ENCODE measurements at places on chromosomes 16 and 17. TPM values are rescaled to one million over a fixed set of nuclear protein-coding genes. Genes with fewer than 3 reads are reported as not detected.

DNA sequence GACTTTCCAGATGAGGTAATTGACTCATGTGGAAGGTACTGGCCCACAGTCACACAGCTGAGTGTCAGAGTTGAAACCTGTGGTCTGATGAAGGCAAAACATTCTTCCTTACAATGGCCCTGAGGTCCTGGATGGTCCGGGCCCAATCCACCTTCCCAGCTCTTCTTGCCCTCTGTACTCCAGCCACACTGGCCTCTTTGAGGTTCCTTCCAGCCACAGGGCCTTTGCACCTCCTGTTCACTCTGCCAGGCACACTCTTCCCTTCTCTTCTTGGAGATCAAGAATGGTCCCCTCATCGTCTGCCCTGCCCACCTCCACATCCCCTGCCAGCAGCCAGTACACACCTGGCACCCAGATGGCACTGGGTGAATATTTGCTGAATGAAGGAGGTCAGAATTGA lies 6.5 kb upstream of the PEMT start:
- H3K27ac ChIP-seq: no peak overlapping the region
- H3K4me3 ChIP-seq: no peak overlapping the region
- no peaks in the 10 kb centered on the region for H3K27me3 ChIP-seq
- H3K36me3 ChIP-seq: no peaks in the 10 kb centered on the region
- no peak for DNase-seq

- no peak overlapping the region for H3K27ac ChIP-seq
- no peak overlapping the region for H3K4me3 ChIP-seq
- no peaks in the 10 kb centered on the region for H3K36me3 ChIP-seq
Measured at GRCh38 chr16:66099306-66099705, 267.2 kb upstream of the CDH5 start.

DNA sequence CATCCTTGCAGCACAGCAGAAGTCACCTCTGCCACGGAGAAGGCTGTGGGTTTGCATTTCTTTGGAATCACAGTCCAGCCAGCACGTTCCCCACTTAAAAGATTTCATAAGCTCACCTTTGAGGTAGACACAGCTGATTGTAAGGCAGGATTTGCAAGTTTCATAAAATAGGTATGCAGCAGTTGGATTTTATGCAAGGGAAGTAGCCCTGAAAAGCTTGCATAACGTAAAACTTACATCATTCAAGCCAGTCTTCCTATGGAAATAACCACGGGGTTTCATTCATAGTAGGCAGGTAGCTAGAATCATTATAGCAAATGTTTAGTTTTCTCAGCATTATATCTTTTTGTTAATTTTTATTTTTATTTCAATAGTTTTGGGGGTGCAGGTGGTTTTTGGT lies 49.8 kb upstream of the ARHGAP44 start:
- no peaks in the 10 kb centered on the region for H3K27me3 ChIP-seq
- no peak overlapping the region for H3K27ac ChIP-seq
- no peak overlapping the region for H3K4me3 ChIP-seq
- no peak for DNase-seq
- H3K4me1 ChIP-seq: no peaks in the 10 kb centered on the region
- no peaks in the 10 kb centered on the region for H3K36me3 ChIP-seq

GRCh38 chr17:78501241-78502036 lies 75.8 kb downstream of the DNAH17 start:
- no peak overlapping the region for H3K4me3 ChIP-seq
- H3K36me3 ChIP-seq: no peaks in the 10 kb centered on the region
- no peaks in the 10 kb centered on the region for H3K4me1 ChIP-seq

GRCh38 chr17:80349151-80349651 lies 65.8 kb upstream of the ENDOV start:
- DNase-seq: no peak
- H3K27ac ChIP-seq: peak overlapping the region; percentile 5
- H3K4me3 ChIP-seq: no peak overlapping the region
- peaks cover 16% of the 10 kb centered on the region for H3K4me1 ChIP-seq
- H3K36me3 ChIP-seq: peaks cover 29% of the 10 kb centered on the region
- H3K27me3 ChIP-seq: no peaks in the 10 kb centered on the region

- H3K4me3 ChIP-seq: no peak overlapping the region
- DNase-seq: peak; percentile 58
- H3K36me3 ChIP-seq: no peaks in the 10 kb centered on the region
- H3K27ac ChIP-seq: no peak overlapping the region
- no peaks in the 10 kb centered on the region for H3K4me1 ChIP-seq
- no peaks in the 10 kb centered on the region for H3K27me3 ChIP-seq
Measured at GRCh38 chr16:106623-107324, 28.7 kb downstream of the MPG start.

- H3K4me1 ChIP-seq: peaks cover 30% of the 10 kb centered on the region
- DNase-seq: peak; percentile 41
- peak overlapping the region; percentile 77 for H3K27ac ChIP-seq
- H3K4me3 ChIP-seq: peak overlapping the region; percentile 52
Measured at GRCh38 chr16:15598648-15599190, 44.2 kb downstream of the MARF1 start.

- no peak overlapping the region for H3K4me3 ChIP-seq
- peaks cover 8% of the 10 kb centered on the region for H3K27me3 ChIP-seq
- no peaks in the 10 kb centered on the region for H3K36me3 ChIP-seq
- no peak for DNase-seq
- peak overlapping the region; percentile 29 for H3K27ac ChIP-seq
Measured at GRCh38 chr17:8021565-8022359, 17.1 kb upstream of the ALOX15B start.

DNA sequence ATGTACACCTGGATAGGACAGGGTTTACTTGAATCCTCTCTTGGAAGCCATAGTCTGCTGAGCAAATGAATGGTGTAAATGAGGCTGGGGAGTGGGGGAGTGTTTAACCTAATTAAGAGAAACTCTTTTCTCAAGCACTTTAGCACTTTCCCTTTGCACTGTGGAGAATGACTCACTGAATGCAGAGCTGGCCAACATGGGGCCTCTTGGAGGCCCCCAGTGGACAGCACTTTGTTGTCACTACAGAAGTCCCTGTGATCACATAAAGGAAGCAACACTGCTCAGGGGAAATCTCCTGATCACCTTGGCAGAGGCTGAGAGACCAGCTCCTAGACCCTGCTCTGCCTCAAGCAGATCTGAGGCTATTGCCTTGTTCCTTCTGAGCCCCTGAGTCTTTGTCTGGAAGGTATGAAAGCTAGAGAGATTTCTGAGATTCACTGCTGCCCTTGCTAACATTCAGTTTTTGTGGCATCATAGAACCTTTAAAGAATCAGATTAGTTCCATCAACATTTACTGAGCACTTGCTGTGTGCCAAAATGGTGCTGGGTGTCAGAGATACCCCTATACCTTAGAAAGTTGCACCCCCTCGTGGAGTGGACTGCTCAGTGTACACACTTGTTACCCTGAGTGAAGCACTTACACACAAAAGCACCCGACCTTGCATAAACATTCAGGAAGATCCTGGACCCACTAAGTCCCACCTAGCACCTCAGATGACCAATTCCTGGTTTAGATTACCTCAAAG lies 230.1 kb upstream of the CCL2 start:
- no peaks in the 10 kb centered on the region for H3K36me3 ChIP-seq
- no peak overlapping the region for H3K4me3 ChIP-seq
- no peaks in the 10 kb centered on the region for H3K4me1 ChIP-seq

DNA sequence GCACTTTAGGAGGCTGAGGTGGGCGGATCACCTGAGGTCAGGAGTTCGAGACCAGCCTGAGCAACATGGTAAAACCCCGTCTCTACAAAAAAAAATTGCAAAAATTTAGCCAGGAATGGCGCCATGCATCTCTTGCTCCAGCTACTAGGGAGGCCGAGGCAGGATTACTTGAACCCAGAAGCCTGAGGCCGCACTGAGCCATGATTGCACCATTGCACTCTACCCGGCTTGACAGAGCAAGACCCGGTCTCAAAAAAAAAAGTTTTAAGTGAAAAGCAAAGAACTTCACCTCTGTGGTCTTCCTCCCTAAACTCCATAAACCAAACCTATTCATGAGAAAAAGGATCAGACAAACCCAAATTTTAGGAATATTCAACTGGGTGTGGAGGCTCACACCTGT lies 7.0 kb downstream of the CD2BP2 start:
- peaks cover 37% of the 10 kb centered on the region for H3K4me1 ChIP-seq
- no peaks in the 10 kb centered on the region for H3K27me3 ChIP-seq

- no peak for DNase-seq
- H3K4me3 ChIP-seq: no peak overlapping the region
- H3K36me3 ChIP-seq: no peaks in the 10 kb centered on the region
- H3K27ac ChIP-seq: no peak overlapping the region
Measured at GRCh38 chr16:72991211-72991610, 56.7 kb downstream of the ZFHX3 start.

DNA sequence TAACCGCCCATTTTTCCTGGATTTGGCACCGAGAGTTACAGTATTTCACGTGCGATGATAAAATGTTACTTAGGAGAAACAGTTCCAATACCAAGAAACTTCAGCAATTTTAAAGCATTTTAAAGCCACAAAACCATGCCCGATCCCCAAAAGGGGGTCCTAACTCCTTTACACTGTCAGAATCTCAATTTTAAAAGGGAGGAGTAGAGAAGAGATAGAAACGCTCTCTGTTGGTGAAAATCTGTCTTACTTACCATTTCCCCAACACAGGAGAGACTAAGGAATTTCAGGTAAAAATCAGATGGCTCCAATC lies 526 bp upstream of the RNASEK start:
- peak overlapping the region; percentile 92 for H3K4me3 ChIP-seq
- peaks cover 65% of the 10 kb centered on the region for H3K4me1 ChIP-seq
- DNase-seq: no peak
- H3K27ac ChIP-seq: peak overlapping the region; percentile 89
- H3K36me3 ChIP-seq: peaks cover 20% of the 10 kb centered on the region

GRCh38 chr16:19715566-19715965 lies 2.5 kb downstream of the KNOP1 start:
- H3K27me3 ChIP-seq: no peaks in the 10 kb centered on the region
- peak overlapping the region; percentile 34 for H3K27ac ChIP-seq
- DNase-seq: no peak
- peaks cover 45% of the 10 kb centered on the region for H3K4me1 ChIP-seq
- H3K4me3 ChIP-seq: no peak overlapping the region

DNA sequence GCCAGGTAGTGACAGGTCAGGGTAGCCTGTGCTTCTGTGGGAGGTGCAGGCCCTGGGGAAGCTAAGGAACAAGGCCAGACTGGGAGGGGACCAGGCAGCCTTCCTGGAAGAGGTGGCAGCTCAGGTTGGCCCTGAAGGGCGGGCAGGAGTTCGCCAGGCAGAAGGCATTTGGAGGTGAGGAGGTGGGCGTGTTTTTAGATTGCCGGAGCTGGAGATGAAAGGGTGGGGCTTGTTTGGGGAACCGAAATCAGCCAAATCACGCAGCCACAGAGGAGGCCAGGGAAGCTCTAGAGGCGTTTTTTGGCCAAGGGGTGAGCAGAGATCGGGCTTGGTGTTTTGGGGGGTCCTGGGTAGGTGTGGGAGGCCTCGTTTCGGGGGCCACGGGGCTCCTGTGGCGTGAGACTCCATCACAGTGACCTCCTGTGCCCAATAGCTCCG lies 7.6 kb downstream of the ADCY7 start:
- peaks cover 95% of the 10 kb centered on the region for H3K4me1 ChIP-seq
- no peaks in the 10 kb centered on the region for H3K27me3 ChIP-seq
- H3K4me3 ChIP-seq: peak overlapping the region; percentile 99

- peaks cover 10% of the 10 kb centered on the region for H3K27me3 ChIP-seq
- H3K4me3 ChIP-seq: no peak overlapping the region
- no peak overlapping the region for H3K27ac ChIP-seq
- H3K36me3 ChIP-seq: peaks cover 12% of the 10 kb centered on the region
- DNase-seq: no peak
- no peaks in the 10 kb centered on the region for H3K4me1 ChIP-seq
Measured at GRCh38 chr17:14886200-14886739, 378.9 kb downstream of the PMP22 start.

- no peak for DNase-seq
- no peaks in the 10 kb centered on the region for H3K4me1 ChIP-seq
- H3K36me3 ChIP-seq: no peaks in the 10 kb centered on the region
Measured at GRCh38 chr17:213286-214105, 32.0 kb upstream of the DOC2B start.

GRCh38 chr17:6986676-6987075 lies 9.2 kb upstream of the ALOX12 start:
- H3K4me1 ChIP-seq: no peaks in the 10 kb centered on the region
- H3K36me3 ChIP-seq: no peaks in the 10 kb centered on the region
- no peak for DNase-seq
- H3K27me3 ChIP-seq: no peaks in the 10 kb centered on the region
- H3K27ac ChIP-seq: no peak overlapping the region

DNA sequence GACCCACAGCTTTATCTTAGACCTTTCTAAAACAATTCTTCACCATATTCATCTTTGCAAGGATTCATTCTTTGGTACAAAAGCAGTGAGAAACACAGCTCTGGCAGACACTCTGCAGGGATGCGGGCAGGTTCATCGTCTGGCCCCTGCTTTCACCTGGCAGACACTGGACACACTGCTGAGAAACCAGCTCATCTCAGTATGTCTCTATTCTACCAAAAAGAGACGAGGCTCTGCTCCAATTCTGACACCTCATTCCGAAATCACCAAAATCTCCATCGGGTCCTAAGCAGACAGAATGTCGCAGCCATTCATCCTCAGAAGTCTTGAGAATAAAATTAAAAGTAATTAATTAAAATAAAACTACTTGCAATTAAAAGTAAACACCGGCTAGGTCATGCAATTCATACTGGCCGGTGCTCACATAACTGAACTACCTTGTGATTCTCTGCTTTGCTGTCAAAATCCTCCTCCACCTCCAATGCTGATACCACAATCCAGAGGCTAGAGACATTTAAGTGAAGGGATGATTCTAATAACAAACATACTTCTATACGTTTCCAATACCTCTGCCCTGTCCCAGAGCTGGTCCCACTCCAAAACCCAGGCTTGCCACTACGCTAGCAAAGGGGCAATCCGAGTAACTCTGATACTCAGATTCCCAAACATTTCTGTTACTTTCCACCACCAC lies 1.3 kb downstream of the RNF157 start:
- peaks cover 66% of the 10 kb centered on the region for H3K4me1 ChIP-seq
- peak overlapping the region; percentile 66 for H3K4me3 ChIP-seq
- no peaks in the 10 kb centered on the region for H3K27me3 ChIP-seq
- DNase-seq: no peak
- H3K36me3 ChIP-seq: peaks cover 7% of the 10 kb centered on the region

- H3K27ac ChIP-seq: no peak overlapping the region
- no peak for DNase-seq
- H3K4me1 ChIP-seq: peaks cover 8% of the 10 kb centered on the region
- no peaks in the 10 kb centered on the region for H3K36me3 ChIP-seq
- no peaks in the 10 kb centered on the region for H3K27me3 ChIP-seq
Measured at GRCh38 chr16:48330841-48331192, 54.4 kb downstream of the SIAH1 start.

The GAS2L2 gene
- total RNA-seq: 0.17 TPM

The NLRC5 gene
- total RNA-seq: 239 TPM

The TBC1D3K gene
- total RNA-seq: not detected

The OSGIN1 gene
- total RNA-seq: 2.4 TPM

The TM4SF5 gene
- not detected for total RNA-seq

The C17orf67 gene
- total RNA-seq: 4.5 TPM

The TMIGD1 gene
- not detected for total RNA-seq

The CDRT15 gene
- not detected for total RNA-seq

The ACOX1 gene
- total RNA-seq: 28.6 TPM

The PITPNM3 gene
- total RNA-seq: 0.81 TPM

All from activated T-cell treated with anti-CD3 and anti-CD28 coated beads, Interleukin-2, amount 50 U/mL, for 72 hours (primary cell).